Muscle of leg (tissue), 16 donors: ENCODE measurements at places on chromosomes 5 and 9.

DNA sequence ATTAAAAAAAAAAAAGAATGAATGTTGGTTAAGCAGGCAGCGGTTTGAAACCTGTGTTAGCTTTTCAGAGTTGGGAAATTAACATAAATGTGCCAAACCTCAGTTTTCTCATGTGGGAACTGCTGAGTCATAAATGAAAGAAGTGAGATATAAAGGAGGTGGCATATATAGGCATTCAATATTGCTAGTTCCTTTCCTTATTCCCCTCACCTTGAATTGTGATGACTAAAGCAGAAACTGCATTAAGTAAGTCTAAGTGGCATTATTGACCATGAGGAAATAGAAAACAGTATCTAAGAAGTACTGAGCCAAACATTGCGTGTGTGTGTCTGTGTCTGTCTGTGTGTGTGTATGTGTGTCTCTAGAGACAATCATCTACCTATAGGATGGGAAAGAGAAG lies 691.2 kb downstream of the TLR4 start:
- no peak for DNase-seq

DNA sequence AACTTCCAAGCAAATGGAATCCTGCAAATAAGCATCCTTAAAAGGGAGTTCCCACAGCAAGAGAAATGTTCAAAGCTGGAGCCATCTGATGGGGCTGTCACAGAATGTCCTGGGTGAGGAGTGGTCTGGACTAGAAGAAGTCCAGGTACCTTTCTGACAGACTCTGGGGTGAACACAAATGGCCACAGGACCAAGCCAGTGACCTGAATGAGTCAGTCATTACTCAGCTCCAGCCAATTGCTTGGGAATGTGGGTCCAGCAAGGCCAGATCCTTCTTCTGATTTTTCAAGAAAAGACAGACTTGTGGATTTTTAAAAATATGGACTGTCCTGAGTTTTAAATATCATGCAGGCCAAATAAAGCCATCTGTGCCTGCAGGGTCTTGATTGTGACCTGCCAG lies 30.1 kb downstream of the GALNT10 start:
- no peak for DNase-seq

DNA sequence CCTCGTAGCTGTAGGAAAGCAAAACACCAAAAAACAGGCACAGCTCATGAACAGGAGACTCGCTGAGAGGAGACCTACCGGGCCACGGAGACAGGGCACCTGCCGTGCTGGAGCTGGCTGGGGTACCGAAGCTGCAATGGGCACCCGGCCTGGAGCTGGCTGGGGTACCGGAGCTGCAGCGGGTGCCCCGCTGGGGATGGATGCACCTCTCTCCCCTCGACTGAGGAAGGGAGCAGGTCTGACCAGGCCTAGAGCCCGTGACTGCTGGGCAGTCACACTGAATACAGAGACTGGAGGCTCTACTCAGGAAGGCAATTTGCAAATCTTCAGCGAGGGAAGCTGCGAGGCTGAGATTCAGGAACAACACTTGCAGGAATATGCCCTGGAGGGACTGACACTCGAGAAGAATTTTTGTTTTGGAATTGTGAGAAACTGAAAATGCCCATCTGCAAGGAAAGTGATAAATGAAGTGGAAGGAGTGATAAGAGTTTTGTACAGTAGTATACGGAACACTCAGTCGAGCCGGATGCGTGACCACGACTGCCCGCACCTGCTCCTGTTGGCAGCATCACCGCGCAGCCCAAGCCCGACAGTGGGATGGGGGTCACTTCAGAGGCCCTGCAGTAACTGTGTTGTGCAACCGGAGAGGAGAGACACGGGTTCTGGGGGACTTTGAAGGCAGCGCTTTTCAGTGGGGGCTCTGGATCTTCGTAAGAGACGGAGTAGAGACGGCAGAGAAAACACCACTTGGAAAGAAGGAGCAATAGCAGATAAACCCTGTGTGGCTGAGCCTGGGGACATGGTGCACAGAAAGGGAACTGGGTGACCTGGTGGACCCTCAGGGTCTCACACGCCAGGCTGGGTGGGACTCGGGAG lies 27.9 kb upstream of the LPCAT1 start:
- DNase-seq = no peak

DNA sequence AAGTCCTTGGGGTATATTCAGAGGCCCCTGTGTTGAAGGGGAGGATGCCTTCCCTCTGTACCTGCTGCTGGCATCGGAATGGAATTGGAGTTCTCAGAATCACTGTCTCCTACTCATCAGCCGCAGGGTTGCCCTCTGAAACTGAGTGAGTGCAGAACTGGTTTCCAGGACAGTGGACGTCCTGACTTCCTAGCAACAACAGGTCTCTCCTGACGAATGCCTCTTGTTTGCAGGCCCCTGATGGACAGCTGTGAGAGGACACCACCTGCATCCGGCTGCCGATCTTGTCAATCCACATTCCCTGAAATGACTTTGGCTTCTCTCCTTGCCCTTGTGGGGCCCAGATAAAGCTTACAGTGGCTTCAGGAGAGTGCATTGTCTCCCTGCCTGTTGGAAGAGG lies 274.5 kb downstream of the NSG2 start:
- DNase-seq = no peak

DNA sequence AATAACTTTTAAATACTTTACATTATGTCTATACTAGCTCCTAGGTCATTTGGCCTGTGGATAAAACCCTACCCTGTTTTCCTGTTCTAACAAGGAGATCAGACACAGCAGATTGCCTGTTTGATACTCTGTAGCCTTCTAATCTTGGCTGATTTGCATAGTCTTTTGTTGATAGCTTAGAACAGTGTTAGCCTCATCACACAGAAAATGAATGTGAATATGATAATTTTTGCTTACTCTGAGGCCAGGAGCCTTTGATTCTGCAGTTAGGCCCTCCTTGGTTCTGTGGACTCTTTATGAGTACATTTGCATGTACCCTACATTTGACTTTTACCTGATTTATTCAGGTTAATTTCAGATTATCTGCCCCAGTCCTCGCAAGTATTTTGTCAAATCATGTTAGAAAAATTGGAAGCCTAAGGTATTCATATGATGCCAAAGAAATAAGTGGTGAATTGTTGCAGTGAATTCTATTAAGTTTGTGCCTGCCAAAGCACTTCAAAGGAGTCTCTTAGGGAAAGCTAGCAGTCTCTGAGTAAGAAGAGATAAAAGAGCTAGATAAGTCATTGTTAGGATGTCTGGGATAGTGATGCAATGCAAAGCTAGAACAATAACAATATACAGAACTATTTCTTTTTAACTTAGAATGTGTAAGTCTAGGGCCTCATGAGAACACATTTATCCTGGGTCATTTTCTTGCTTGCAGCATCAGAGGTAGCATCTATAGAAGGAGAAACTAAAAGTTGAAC lies 56.4 kb downstream of the SCAMP1 start:
- DNase-seq = no peak

DNA sequence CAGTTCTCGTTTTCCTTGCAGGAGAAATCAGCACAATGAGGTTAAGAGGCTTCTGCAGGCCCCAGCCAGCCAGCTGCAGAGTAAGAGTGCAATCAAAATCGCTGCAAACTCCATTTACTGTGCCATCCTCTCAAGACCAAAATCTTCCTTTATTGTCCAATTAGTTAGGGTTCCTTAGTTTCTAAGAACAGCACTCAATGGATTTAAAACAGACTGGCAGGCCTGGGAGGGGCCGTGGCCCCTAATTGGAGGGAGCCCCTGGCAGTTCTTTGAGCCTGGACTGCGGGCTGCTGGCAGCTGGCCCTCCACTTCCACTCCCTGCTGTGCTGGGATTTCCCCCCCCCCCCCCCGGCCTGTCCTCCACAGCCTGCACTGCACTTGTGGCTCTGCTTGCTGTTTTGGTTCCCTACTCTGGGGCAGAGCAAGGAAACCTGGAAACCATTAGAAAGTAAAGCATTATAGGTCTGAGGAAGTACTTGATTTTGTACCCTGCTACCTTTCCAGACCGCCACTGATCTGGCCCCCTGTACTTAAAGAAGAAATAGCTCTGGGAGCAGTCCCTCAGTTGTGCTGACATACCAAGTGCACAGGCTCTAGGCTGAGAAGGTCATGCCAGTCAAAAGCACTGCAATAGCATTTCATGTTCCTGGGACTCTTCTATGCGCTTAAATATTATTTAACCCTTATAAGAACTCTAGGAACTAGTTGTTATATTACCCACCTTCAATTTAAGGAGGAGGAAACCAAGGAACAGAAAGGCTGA lies 129.0 kb downstream of the APBA1 start:
- peak; percentile 52 for DNase-seq

GRCh38 chr9:127812936-127813675 lies 10.4 kb downstream of the FPGS start:
- no peak for DNase-seq

GRCh38 chr5:168513861-168514428 lies 15.2 kb upstream of the FBLL1 start:
- no peak for DNase-seq

GRCh38 chr5:139964994-139965565 lies 78.0 kb downstream of the NRG2 start:
- DNase-seq = no peak

DNA sequence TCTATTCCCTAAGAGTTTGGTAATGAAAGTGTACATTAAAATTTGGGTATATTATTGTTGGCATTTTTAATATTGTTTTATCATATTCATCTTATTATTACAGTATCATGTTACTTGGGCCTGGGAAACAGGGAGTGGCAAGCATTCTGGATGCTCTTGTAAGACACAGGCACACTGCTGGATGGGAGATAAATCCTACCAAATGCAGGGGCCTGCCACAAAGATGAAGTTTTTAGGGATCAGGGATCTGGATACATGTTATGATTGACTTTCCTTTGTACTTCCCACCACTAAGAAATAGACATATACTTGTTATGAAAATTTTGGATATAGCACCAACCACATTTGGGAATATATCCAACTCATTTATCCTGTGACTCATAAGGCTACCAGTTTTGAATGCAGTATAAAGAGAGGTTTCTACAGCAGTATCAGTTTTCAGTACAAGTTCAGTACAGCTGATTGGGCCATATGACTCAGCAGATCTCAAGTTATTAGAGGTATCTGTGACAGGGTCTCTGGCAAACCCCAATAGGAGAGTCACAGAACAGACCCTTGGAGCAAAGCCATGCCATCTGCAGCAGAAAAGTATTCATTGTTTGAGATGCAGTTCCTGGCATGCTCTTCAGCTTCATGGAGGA lies 360.1 kb downstream of the DMAC1 start:
- DNase-seq = peak; percentile 43
